ENCODE measurements at places on chromosomes 6 and 20.
A peak's percentile ranks its signal among the peaks of the same experiment; 100 is the strongest.

- no peak for DNase-seq
Observed at GRCh38 chr20:37922016-37922415, 19.1 kb downstream of the VSTM2L start.

DNA sequence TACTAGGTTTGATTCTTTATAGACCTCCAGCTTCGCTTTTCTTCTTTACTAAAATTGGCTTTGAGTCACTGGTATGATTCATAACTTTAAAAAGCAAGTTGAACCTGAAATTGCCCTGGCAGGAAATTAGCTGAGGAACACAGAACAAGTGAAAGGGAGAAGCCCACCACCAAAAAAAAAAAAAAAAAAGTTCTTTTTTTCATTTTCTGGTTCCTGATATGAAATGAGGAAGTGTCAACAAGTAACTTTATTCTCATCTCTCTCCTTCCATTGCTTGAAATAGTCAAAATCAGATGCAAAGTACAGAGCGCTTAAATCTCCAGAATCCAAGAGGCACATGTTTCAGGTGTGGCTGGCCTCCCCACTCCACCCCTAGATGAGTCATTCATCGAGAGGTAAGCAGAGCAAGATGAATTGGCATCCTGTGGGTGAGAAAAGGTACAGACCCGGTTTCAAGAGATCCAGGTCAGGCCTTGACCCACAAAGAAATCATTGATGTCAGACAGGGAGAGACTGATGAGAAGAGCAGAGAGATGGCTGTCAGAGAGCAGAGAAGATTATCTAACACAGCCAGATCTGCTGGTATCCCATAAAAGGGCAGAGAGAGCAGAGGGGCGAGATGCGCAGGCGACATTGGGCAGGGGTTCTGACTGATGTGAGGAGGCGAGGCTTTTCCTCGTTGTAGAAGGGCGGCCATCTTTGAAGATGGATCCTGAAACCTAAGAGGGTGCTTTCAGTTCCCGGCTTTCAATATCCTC, 54.8 kb upstream of the MBOAT1 start:
- no peak for DNase-seq

GRCh38 chr20:2767768-2768631, 32.4 kb downstream of the CPXM1 start:
- DNase-seq = no peak

GRCh38 chr6:7668936-7669335, 57.0 kb upstream of the BMP6 start:
- DNase-seq = no peak

DNA sequence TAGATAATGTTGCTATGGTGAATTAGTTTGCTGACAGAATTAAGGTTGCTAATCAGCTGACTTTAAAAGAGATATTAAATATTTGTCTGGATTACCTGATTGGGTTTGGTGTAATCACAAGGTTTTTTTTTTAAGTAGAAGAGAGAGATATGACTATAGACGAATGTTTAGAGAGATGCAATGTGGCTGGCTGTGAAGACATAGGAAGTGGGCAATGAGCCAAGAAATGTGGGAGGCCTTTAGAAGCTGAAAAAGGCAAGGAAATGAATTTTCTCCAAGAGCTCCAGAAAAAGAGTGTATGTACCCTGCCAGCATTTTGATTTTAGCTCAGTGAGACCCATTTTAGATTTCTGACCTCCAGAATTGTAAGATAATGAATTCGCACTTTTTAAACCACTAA, 598.3 kb downstream of the PKHD1 start:
- DNase-seq = no peak

GRCh38 chr6:34654061-34654710, 42.4 kb downstream of the ILRUN start:
- no peak for DNase-seq

GRCh38 chr6:49551078-49551865, 804 bp downstream of the C6orf141 start:
- DNase-seq = peak; percentile 8

DNA sequence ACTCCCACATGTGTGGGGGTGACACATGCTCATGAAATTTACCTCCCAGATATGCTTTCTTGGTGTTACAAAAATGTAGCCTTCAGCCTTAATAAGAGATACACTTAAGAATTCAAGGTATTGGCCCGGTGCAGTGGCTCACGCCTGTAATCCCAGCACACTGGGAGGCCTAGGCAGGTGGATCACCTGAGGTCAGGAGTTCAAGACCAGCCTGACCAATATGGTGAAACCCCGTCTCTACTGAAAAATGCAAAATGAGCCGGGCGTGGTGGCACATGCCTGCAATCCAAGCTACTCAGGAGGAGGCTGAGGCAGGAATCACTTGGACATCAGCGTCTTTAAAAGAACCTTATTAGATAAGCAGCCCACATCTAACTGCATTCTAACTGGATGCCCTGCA, 614.3 kb upstream of the CDH4 start:
- no peak for DNase-seq

GRCh38 chr6:121142093-121142492, 192.2 kb downstream of the TBC1D32 start:
- no peak for DNase-seq

DNA sequence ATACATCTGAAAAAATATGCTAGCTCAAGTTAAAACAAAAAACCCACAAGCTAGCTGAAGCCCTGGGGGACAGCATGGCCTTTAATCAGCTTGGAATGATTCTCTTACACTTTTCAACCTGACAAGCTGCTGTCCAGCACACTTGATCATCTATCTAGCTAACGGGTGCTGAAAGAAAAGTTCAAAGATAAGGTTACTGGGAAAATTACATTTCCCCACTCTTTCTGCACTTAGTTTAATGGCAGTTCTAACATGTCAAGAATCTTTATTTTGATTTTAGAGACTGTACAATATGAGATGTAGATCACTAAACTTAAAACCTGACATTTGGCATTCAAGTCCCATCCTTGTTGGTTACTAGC, 53.4 kb downstream of the STK4 start:
- DNase-seq = no peak

GRCh38 chr6:77026341-77026740, 436.9 kb downstream of the HTR1B start:
- DNase-seq = no peak

GRCh38 chr6:155909710-155910109, 454.1 kb upstream of the NOX3 start:
- DNase-seq = no peak

DNA sequence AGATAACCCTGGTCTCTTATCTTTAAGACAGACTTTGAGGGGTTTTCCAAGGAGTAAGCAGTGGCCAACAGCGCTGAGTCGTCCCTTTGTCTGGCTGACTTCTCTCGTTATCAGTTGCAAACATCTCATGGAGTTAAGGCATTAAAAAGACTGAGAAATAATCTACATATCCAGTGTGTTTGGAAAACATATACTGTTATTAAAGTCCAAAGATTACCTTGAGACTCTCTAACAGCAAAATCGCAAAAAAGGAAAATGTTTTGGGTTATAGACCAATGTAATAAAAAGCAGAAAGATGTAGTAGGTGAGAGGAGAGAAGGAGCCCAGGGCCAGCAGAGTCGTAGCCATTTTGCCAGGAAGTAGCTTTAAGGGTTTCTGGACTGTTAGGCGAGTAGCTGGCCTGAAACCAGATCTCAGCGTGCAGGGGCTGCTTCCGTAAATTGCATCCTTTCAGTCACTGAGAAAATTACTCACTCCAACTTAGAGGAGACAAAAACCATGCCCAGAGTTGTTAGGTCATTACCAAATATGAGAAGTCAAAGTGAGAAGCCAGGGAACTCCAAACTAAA, 24.6 kb downstream of the MYLK4 start:
- peak; percentile 10 for DNase-seq

GRCh38 chr6:41199552-41200246, 1.2 kb downstream of the TREML2 start:
- DNase-seq = no peak

DNA sequence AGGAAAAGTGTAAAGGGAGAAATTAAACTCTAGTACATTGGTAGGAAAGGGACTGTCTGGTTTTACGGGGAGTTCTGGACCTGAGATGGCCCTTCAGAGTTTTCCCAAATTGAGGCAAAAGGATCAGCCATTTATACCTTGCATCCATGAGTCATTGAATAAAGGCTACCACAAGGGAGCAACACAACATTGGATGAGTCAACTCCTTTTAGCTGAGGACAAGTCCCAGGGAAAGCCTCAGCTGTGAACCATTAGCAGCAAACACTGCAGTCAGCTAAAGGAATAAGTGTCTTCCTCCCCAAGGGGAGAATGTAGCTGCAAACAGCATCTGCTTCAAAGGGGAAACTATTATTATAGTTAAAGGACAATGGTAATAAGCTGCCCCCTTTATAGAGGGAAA, 468.7 kb upstream of the ID4 start:
- DNase-seq = no peak

GRCh38 chr6:35943390-35943789, 22.5 kb upstream of the SRPK1 start:
- no peak for DNase-seq

DNA sequence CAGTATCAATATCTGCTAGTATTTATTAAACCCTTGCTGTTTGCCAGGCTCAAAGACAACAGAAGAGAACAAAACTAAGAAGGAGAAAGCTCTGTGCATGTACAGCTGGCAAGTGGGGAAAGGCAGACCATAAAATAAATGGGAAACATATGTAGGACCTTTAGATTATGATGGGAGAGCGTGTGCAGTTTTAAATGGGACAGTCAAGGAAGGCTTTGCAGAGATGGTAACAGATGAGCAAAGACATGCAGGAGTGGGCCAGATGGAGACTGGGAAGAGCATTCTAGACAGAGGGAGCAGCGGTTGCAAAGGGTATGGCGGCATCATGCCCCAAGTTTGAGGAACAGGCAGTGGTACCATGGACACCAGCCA, 260.0 kb downstream of the NRN1 start:
- no peak for DNase-seq

- DNase-seq = no peak
Observed at GRCh38 chr6:15184441-15184861, 61.4 kb upstream of the JARID2 start.

DNA sequence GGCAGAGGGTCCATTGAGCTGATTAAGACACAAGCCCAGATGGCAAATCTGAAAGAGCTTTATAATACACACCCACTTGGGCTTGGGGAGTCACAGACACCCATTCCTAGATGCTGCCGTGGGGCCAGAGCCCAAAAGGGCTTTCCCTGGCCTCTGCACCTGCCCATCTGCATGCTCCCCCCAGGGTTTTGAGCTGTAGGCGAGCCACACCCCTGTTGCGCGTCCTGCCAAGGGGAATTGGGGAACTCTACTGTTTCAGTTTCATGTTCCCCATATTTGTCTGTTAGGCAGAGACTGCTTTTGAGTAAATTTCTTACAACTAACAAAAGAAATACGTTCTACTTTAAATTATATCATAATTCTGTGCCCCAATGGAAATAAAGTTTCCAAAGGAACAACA, 52.9 kb upstream of the FNDC1 start:
- no peak for DNase-seq

DNA sequence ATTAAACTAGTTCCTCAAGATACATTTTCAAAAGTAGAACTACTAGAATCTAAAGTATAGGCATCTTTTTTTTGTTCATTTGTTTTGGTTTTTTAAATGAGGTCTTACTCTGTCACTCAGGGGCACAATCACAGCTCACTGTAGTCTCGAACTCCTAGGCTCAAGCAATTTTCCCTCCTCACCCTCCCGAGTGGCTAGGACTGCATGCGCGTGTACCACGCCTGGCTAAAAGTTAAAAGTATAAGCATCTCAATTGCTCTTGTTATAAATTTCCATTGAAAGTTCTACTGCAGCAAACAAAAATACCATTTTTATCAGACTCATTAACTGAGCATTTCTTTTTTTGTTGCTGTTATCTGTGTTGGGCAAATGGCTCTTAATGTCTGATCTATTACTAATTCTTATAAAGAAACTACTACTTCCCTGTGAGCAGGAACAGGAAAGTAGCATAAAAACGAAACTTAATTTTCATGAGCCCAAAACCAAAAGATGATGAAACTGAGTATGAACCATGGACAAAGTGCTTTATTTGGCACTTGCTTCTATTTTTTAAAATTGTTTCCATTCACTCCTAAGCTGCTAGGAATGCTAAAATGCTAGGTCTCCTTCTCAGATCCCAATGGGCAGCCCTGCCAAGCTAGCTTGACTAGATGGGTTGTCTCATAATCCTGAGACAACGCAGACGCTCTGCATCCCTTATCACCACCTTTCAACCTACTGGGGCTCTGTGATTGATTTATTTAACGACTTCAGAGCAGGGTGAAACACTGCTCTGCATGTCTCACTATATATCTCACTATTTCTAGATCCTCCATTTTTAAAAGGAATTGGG, 36.9 kb downstream of the TRPC4AP start:
- DNase-seq = no peak

DNA sequence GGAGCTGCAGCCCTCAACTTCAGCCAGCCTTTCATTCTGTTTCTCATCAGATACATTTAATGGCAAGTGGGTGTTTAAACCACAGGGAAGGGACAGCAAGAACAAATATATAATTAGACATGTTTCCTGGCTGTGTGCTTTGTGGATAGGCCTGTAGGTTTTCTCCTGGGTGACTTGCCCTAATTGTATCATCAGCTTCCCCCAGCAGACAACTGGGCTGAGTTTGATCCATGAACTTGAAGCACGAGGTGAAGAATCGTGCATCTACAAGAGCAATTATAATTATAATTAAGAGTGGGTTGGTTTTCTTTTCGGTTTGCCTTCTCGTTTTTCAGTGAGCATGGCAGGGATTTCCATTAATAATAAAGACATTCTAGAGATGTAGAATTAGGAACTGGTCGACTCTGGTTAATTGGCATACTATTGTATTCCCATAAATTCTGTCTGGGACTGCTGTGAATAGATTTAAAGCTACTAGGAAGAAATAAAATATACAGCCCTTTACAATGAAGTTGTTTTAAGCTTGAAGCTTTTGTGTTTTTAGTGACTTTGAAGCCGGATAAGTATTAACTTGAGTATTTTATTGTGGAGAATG, 1052.2 kb downstream of the KIF16B start:
- no peak for DNase-seq

DNA sequence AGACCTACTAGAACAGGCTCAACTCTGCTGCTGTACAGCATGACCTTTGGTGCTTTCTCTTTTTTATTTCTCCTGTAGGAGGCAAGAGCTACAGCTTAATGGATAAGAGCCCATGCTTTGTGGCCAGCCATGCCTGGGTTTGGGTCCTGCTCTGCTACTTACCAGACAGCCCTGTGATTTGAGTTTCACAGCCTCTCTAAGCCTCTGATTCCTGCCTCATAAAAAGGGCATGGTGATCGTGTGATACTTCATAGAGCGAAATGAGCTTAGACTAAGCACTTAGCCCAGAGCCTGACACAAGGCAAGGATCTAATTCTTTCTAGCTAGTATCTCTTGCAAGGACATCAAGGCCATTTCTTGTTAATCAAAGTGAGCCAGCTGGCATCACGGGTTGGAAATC, 19.3 kb upstream of the PDE7B start:
- DNase-seq = no peak

Data from NCI-H1436 (cell line).